Erythroblast (primary cell): ENCODE measurements at places on chromosomes 2 and 18.

- peak; percentile 76 for DNase-seq
These were observed 64.9 kb downstream of the DNMT3A start for GRCh38 chr2:25276569-25277465.

DNA sequence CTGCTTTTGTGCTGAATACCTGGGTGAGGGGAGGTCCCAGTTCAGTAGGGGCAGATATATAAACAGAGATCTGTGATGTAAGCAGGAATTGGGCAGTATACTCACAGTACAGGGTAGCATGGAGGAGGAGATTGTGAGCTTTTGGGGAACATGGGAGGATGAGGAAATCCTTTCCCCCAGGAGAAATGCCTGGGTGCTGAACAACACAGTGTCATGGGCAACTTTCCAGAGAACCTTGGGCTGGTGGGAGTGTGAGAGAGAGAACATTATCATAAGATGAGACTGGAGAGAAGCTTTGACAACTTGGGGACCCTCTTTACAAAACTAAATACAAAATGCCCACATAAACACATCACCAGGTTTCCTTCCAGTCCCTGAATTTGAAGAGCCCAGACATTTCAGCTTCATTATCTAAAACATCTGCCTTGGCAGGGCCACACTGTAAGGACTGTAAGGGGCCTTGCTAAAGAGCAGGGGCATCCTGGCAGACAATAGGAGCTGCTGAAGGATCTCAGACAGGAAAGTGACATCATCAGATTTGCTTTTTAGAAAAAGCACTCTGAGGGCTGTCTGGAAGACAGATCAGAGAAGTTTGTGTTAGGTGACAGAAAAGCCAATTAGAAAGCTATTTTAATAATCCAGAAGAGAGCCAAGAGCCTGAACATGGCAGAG is 303.1 kb upstream of the FBXO11 start:
- DNase-seq: peak; percentile 32

GRCh38 chr2:164412831-164413230 is 208.5 kb downstream of the GRB14 start:
- DNase-seq: no peak

GRCh38 chr18:12318857-12319256 is 10.8 kb downstream of the TUBB6 start:
- DNase-seq: no peak

- DNase-seq: no peak
These were observed 79.7 kb upstream of the TRIB2 start for GRCh38 chr2:12636837-12637581.

- no peak for DNase-seq
These were observed 367.6 kb downstream of the EIPR1 start for GRCh38 chr2:3010001-3010400.

GRCh38 chr2:37333256-37333655 is 8.6 kb upstream of the PRKD3 start:
- no peak for DNase-seq
